ENCODE measurements at places on chromosomes 11 and 22. TPM values are rescaled to one million over a fixed set of nuclear protein-coding genes. Genes with fewer than 3 reads are reported as not detected.

DNA sequence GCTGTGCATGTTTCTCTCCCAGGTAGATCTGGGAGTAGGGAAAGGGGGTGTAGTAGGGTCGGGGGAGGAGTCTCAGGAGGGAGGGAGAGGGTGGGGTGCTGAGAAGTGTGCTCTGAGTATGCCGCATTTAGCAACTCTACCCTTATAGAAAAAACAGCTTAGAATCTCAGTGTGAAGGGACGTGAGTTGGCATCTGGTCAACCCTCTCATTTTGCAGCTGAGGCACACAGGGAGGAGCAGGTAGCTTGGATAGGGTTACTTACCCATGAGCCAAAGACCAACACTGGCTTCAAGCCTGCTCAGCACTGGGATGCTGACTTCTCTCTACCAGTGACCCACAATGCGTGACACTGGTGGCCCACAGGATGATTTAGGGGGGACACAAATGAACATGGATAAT, 95.9 kb downstream of the FBXO7 start:
- DNase-seq = no peak

DNA sequence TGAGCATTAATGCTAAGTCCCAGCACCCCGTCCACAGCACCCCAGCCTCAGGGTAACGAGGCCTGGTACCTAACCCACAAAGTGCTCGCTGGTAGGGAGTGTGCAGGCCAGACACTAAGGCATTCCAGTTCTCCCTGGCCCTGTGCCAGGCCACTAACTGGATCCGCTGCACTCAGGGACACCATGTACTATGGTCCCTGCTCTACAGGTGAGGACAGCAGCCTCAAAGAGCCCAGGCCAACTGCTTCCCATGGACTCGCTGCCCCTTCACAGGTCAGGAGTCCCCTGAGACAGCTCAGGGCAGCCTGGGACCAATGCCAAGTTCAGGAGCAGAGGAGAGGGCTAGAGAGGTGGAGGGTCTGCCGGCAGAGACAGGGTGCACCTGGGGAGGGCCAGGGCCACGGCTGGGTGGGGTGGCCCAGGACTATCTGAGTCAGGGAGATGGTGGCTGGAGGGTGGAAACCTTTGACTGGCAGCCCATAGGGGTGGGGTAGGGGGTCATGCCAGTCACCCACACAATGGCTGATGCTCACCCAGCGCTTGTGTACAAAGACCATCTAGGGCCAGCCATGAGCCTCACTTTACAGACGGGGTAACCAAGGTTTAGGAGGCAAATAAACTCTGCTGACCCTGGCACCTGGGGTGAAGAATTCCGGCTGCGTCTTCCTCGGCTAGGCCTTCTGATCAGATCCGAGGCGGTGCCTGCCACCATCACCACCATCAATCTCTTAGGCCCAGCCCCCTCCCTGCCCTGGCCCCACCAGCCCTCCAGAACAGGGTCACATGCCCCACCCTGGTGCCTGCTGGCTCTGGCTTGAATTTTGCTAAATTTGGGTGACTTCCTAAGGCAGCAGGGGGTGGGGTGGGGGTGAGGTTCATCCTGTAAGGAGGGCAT, 5.6 kb downstream of the OSBPL5 start:
- peak; percentile 74 for DNase-seq

DNA sequence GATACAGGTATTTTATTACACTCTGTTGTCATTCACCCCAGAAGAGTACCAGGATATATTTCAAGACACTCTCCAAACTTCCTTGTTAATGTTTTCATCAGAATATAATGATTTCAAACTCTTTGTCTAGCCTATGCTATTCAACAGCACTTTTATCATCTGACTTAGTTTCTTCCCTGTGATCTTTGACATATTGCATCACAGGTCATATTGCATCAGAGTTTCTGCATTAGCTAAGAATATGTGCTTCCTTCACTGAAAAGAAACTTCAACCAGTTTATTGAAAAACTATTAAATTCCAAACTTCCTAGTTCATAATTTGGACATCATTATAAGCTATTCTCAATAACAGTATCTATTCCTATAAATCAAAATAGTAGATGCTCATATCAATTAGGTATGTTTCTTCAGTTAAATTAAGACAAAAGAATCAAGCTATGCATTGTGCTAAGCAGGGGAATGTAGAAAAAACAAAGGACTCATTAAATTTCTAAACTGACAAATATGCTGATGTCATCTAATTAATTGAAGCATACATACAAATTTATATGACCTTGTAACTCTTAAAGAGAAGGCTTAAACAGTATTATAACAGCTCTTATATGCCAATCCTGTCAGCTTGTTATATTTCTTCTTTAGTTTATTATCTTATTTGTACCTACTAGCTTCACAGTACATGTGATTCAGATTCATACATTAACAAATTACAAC, 361.8 kb upstream of the LUZP2 start:
- no peak for DNase-seq

DNA sequence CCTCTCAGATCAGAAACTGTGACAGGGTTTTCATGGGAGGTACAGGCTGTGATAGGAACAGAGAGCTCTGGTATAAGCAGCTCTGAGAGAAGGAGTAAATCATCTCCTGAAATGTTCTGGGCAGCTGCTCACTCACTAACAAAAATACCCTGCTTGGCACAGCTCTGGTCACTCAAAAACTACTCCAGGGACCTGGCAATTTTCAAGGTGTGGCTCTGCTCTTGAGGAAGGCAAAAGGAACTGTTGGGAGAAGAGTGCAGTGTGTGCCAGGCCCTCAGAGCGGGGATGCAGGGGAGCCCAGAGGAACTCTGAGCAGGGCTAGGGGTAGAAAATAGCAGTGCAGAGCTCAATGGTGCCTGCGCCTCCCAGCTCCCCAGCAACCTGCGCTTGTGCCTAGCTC, 180.5 kb upstream of the ZBED5 start:
- DNase-seq = no peak

GRCh38 chr22:28820885-28821284, 20.5 kb upstream of the XBP1 start:
- DNase-seq = no peak

- no peak for DNase-seq
Measured at GRCh38 chr22:46465793-46466192, 71.6 kb downstream of the CELSR1 start.

DNA sequence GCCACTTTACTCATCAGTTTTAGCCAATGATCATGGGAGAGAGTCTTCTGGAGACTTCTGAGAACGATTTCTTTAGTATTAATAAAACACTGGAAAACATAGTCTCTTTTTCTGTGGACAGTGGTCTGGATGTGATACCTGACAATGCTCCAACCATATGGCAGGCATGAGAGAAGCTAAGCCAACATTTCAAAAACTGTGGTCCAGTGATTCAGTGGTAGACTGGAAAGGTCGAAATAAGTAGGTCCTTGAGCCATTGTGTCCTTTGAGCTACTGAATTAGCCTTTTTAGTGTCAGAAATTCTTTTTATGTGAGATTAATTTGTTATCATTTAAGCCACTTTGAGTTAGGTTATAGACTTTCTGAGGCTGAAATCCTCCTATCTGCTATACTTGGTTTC, 197.7 kb upstream of the CTSC start:
- no peak for DNase-seq

GRCh38 chr11:121512468-121513465, 60.0 kb upstream of the SORL1-AS1 start:
- no peak for DNase-seq

ROBO3 gene
- 2.4 TPM for total RNA-seq

ART1 gene
- 0.24 TPM for total RNA-seq

PGA5 gene
- total RNA-seq = not detected

SLC6A5 gene
- total RNA-seq = not detected

TMEM218 gene
- 6.9 TPM for total RNA-seq

EFCAB6 gene
- 1.8 TPM for total RNA-seq

GTSE1 gene
- total RNA-seq = 0.36 TPM

APOA4 gene
- not detected for total RNA-seq
